ENCODE measurements at places on chromosomes 5 and 9. TPM values are rescaled to one million over a fixed set of nuclear protein-coding genes. Genes with fewer than 3 reads are reported as not detected.

The ANKDD1B gene
- 1.3 TPM for total RNA-seq

The CYSRT1 gene
- total RNA-seq = 0.16 TPM

The LCN1 gene
- total RNA-seq = not detected

The FBXO10 gene
- 8.4 TPM for total RNA-seq

The CYLC2 gene
- total RNA-seq = not detected

The TAF11L5 gene
- total RNA-seq = not detected

The SMIM33 gene
- total RNA-seq = not detected

The S100Z gene
- total RNA-seq = not detected

The PNPLA7 gene
- total RNA-seq = 0.49 TPM

The NR6A1 gene
- total RNA-seq = 0.32 TPM

The CERCAM gene
- total RNA-seq = 9.6 TPM

The NPR3 gene
- total RNA-seq = 0.13 TPM

The ANXA2R gene
- total RNA-seq = 13.0 TPM

The LCP2 gene
- 2.1 TPM for total RNA-seq

The LCN15 gene
- total RNA-seq = not detected

The ADAM19 gene
- 25.4 TPM for total RNA-seq

The CA9 gene
- total RNA-seq = not detected

The FOXD4 gene
- total RNA-seq = 0.25 TPM

The PKN3 gene
- 22.7 TPM for total RNA-seq

The ERAP2 gene
- total RNA-seq = 141 TPM

The TLR4 gene
- 211 TPM for total RNA-seq

The PDE8B gene
- total RNA-seq = not detected

The PLCXD3 gene
- total RNA-seq = 0.19 TPM

The GFRA3 gene
- total RNA-seq = not detected

The TMEM252 gene
- not detected for total RNA-seq

The SCGB3A2 gene
- not detected for total RNA-seq

The CCDC152 gene
- total RNA-seq = 0.06 TPM

The FOXI1 gene
- not detected for total RNA-seq

The ROR2 gene
- not detected for total RNA-seq

The PCDHGB4 gene
- total RNA-seq = 20.1 TPM

The OR1J1 gene
- total RNA-seq = not detected

The PCDHGA3 gene
- total RNA-seq = 0.32 TPM

The CNTFR gene
- total RNA-seq = not detected
